ENCODE measurements at places on chromosomes 11 and 22. TPM values are rescaled to one million over a fixed set of nuclear protein-coding genes. Genes with fewer than 3 reads are reported as not detected.

GALNT18 gene
- 21.7 TPM for total RNA-seq

NCF4 gene
- total RNA-seq, result 1.2 TPM

DNA sequence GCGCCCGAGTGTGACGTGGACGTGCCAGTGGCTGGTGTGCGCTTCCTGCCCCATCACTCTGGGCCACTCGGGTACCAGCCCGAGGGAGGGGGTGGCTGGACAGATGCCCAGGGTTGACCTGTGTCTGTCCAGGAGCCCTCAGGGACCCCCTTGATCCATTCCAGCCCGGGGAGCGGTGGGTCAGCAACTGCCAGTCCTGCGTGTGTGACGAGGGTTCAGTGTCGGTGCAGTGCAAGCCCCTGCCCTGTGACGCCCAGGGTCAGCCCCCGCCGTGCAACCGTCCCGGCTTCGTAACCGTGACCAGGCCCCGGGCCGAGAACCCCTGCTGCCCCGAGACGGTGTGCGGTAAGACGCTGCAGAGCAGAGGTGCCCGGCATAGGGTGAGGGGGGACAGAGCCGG lies 34.5 kb downstream of the MUC5B start:
- DNase-seq, result no peak

- no peak for DNase-seq
Observed at GRCh38 chr11:133967599-133968238, 11.0 kb upstream of the IGSF9B start.

LIPT2 gene
- 2.7 TPM for total RNA-seq

MYO7A gene
- total RNA-seq, result 3.9 TPM

DNA sequence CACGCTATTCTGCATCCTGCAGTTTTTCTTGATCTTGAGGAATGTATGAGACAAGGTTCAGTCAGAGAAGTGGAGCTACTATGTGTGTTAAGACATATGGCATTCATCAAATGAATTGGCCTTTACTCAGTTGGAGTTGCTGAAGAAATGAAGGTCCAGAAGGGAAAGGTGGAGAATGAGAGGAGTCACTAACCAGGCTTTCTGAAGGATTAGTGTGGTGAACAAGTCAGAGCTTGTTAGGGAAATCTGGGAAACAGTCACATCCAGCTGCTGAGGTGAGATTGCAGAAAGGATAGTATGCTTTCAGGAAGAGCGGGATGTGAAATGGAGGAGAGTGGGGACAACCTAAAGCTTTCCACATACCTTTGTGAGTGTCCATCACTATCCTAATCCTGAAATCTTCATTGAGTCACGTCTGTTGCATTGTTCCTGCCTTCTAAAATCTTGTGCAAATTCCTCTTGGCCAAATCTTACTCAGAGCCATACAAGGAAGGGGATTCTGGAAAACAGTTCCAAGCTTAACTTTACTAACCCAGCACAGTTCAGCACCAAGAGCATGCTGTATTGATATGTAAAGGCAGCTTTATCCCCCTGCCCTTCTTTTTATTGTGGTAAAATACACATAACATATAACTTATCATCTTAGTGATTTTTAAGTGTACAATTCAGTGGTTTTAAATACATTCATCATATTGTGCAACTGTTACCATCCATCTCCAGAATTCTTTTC lies 11.4 kb upstream of the PITPNB start:
- no peak for DNase-seq

DNA sequence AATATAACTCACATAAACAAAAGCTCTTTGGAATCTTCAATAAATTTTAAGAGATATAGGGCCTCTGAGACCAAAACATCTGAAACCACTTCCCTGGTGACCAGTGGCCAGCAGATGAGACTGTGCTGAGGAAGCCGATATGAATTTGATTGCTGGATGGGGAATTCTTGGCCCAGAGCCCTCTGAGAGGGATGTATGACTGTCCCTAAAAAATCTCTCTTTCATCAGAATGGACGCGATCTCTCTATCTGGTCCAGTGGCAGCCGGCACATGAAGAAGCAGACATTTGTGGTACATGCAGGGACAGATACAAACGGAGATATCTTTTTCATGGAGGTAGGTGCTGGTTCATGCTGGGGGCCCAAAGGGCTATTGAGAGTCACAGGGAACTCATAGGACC lies 37.5 kb downstream of the MYBPC3 start:
- no peak for DNase-seq

DNA sequence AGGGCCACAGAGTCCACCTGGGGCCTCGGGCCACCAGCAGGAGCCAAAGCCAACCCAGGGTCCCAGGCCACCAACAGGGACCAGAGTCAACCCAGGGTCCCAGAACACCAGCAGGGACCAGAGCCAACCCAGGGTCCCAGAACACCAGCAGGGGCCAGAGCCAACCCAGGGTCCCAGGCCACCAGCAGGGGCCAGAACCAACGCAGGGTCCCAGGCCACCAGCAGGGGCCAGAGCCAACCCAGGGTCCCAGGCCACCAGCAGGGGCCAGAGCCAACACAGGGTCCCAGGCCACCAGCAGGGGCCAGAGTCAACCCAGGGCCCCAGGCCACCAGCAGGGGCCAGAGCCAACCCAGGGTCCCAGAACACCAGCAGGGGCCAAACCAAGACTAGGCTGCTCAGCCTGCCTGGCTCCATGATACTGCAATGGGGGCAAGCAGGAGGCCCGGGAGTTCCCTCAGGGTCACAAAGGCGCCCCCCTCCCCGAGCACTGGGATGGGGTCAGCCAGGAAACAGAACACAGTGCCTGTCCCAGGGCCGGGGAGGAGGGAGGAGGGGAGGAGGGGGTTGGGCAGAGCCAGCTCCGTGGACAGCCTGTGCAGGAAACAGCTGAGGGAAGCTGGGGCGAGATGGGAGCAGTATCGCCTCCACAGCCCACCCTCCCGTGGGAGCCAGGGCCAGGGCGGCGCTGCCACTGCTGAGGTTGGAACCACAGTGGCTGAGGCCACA lies 62.0 kb upstream of the PRR5 start:
- no peak for DNase-seq

- DNase-seq, result no peak
Observed at GRCh38 chr22:24937114-24937513, 9.4 kb downstream of the LHFPL7 start.

DNA sequence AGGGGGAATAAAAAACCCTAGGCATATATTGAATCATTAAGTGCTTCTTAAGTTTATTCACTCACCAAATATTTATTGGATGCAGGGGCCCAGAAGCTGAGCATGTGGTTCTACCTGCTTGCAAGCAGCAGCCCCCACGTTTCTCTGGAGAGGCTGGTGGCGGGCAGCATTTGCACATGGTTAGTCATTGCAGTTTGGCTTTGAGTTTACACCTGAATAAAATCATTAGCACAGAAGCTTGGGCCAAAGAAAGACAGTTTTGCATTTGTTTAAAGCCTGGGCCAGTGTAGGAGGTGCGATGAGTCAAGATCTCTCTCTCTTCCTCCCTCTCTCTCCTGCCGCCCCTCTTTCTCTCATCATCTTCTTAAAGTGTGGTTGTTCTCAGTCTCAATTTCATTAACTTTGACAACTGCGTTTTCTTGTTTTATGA lies 72.6 kb downstream of the C22orf31 start:
- DNase-seq, result no peak

GRCh38 chr11:65560555-65561418 lies 2.6 kb upstream of the LTBP3 start:
- DNase-seq, result no peak

BLID gene
- total RNA-seq, result 7.5 TPM

DNA sequence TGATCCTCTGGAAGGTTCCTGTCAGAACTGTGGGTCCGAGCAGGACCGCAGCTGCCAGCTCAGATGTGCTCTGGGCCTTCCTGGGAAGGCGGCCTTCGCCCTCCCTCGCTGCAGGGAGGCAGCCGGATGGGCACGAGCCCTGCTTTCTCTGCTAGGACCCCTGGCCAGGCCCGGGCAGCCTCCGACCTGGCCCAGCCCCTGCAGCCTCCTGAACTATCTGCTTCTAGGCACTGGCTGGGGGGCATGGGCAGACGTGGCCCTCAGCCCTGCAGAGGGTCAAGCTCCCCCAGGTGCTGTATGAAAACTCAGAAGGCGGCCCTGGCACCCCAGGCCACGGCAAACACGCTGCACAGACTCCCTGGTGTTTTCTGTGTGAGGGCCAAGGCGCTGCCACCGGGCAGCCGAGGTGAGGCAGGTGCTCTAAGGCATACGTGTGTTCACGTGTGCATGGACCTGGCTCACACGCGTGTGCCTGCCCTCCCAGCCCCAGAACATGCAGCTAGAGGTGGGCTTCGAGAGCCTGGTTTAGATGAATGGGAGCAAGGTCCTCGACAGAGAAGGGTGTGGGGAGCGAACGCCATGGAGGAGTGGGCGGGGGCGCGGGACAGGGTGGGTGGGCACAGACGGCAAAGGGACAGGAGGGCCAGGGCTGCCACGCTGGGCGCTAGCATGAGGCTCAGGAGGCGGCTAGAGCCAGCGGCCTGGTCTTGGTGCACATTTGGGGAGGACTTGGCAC lies 4.3 kb downstream of the LRFN4 start:
- DNase-seq, result no peak

DNA sequence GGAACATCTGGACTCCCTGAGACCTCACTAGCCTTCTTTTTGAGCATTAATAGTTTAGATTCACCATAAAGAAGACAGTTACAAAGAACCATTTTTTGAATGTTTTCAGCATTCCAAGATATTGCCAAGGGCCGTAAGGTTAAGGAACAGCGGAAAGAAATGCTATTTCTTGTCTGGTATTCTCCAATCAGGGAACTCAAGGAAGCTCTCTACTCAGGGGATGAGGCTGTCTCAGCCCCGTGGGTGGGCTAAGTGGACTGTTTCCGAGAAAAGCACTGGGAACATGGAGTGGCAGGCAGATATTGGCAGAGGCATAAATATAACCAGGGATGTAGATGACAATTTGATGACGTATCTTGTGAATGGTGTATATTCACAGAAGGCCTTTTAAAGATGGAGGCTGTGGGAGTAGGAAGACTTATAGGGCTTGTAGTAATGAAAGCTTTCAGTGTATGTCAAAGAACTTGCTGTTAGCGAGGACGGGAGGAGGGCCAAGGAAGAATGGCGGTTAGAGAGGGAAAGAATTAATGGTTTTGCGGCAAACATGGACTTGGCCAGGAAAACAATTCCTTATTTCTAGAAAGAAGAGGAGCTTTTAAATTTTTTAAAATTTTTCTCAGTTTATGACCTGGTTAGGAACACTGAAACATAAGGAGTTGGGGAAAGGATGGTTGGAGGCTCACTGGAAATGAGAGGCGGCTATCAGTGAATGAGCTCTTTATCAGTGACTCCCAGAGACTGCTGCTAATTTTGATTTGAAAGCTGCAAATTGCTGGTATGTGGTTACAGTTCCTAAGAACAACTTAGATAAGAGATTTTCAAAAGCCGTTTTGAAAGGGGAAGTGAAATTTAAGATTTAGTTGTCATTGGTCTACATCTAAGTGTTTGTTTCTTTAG lies 64.6 kb downstream of the ST3GAL4 start:
- DNase-seq, result no peak

DNA sequence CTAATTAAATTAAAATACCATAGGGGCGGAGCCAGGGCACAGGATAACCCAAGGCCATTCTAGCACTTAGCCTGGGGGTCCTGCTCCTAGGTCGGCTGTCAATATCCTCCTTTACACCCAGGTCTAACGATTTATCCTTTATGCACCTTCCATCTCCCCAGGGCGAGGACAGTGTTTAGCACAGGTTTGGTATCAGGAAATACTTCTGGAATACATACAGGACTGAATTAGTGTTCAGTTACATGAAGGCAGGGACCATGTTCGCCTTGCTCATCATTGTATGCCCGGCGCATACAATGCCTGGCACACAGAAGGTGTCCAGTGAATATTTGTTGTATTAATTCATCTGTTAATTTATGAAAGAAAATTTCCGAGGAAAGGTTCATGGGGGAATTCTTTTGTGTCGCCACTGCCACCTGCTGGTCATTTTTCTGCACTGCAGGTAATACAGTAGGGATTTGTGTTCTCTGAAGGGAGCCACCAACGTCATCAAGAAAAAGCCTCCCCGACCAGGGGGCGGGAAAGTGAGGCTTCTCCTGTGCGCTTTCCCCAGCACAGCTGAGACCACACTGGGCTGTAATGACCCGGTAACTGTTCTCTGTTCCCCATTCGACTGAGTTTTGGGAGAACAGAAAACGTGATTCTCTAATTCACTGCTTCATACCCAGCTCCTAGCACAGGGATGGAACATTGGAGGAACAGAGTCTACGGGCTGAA lies 68.7 kb upstream of the ASPHD2 start:
- DNase-seq, result peak; percentile 67

DNA sequence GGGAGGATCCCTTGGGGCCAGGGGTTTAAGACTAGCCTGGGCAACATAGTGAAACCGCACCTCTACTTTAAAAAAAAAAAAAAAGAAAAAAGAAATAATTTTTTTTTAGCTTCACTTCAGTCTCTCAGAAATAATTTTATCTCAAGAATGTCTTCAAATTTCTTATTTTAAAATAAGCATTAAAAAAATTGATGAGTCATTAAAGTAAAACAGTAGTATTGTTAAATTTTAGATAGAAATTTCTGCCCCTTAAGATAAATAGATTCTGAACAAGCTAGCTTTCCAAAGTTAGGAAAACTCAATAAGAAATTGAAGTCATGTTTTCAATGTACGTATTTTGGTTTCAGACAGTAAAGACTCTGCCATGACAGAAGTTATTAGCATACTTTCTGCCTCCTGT lies 7.7 kb upstream of the PACS1 start:
- no peak for DNase-seq

BEST1 gene
- total RNA-seq, result 1.9 TPM

- DNase-seq, result no peak
Observed at GRCh38 chr11:76256448-76256847, 50.1 kb upstream of the WNT11 start.

DNA sequence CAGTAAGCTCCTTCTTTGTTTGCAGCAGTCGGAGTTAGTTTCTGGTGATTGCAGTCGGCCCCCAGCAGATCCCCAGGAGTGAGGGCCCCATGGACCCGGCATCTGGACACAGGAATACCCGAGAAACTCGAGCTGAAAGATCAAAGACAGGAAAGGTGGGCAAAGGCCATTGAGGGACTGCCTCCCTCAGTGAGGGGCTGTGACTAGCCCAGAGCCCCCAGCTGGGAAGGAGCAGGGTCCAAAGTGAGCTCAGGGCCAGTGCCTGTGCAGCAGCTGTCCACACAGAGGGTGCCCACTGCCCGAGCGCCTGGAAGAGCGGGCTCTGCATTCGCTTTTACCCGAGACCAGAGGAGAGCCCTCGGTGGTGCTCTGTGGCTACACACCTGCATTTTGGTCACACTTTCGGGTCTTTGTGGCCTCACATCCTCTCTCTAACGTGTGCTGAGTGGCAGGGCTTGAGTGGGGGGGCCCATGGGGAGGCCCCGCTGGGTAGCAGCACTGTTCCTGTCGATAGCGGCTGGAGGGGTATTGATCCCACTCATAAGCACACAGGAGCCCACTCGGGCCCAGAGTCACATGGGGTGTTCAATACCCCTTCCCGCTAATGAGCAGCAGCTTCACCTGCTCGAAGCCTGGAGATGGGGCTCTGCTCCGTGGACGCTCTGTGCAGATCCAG lies 532.9 kb downstream of the TBC1D22A start:
- DNase-seq, result no peak

MYOD1 gene
- total RNA-seq, result not detected
